ENCODE measurements at places on chromosomes 11 and 22.
A peak's percentile ranks its signal among the peaks of the same experiment; 100 is the strongest.

GRCh38 chr22:19708321-19709011, 5.8 kb upstream of the SEPTIN5 start:
- no peak for DNase-seq

DNA sequence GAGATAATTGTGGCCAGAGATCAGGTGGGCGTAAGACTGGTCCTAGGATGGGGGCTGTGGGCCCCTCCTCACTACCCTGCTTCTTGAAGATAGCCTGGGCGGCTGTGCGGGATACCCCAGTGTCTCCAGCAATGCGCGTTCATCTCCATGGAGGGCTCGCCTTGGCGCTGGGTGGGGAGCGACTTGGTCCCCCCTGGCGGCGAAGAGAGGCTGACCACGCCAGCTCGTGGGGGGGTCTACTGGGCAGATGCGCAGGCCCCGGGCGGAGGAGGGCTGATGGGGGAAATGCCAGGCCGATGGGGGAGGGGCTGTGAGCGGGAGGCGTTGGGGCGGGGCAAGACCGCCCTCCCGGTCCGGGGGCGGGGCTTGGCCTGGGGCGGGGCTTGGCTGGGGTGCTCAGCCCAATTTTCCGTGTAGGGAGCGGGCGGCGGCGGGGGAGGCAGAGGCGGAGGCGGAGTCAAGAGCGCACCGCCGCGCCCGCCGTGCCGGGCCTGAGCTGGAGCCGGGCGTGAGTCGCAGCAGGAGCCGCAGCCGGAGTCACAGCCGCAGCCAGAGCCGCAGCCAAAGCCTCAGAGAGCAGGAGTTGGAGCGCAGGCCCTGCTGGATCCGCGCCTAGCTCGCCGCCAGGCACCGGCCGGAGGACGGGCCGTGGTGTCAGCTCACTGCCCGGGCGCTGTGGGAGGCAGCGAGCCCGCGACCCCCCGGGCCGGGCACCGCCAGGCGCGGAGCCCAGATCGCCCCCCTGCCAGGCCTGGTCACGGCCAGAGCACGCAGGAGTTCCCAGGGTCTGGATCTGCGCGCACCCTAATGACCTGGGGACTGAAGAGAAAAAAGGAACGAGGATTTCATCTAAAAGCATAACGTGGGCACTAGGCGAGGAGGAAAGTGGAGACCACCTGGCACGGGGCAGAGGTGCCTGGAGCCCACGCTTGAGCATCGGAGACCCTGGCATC, at the start of gene SLC35E4:
Gene SLC35E4, plus strand, starts transcription at position 509 of the 953 bp plus-strand sequence. CDS start 670 bp downstream, outside the sequence.
- peak; percentile 44 for DNase-seq

- no peak for DNase-seq
Measured at GRCh38 chr11:10302744-10303557, 1.9 kb upstream of the ADM start.

- no peak for DNase-seq
Measured at GRCh38 chr11:1327064-1327460, 17.6 kb upstream of the TOLLIP start.

DNA sequence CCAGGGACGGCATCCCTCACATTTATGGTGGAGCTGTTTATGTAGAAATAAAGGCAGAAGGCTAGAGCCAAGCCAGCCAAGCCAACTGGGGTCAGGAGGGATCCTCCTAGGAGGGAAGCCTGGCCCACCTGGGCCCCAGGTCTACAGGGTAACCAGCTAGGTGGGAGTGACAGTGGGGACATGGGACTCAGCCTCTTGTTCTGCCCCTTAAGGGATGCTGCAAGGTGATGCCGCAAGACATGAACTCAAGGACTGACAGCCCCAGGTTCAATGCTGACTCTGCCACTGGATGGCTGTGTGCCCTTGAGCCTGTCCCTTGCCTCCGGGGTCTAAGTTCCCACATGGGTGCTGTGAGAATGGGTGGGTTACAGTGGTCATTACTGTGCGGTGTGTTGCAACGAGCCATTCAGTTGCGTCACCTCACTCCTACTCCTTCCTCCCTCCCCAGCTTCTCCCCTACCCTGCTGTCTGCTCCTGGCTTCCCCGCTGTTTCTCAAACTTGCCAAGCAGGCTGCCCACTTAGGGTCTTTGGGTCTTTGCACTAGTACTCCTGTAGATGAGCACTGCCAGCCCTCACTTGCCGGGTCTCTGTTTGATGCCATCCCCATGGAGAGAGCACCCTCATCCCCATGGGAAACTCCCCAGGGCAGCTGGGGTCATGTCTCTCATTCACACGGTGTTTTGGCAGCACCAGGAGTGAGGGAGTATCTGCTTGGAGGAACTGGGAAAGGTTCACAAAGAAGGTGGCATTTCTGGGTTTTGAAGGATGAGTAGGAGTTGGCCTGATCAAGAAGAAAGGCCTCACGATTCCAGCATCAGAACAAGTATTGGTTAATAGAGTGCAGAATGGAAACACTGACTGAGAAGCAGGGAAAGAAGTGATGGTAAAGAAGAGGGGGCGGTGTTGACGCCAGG, 43.0 kb upstream of the RTL6 start:
- DNase-seq: no peak

DNA sequence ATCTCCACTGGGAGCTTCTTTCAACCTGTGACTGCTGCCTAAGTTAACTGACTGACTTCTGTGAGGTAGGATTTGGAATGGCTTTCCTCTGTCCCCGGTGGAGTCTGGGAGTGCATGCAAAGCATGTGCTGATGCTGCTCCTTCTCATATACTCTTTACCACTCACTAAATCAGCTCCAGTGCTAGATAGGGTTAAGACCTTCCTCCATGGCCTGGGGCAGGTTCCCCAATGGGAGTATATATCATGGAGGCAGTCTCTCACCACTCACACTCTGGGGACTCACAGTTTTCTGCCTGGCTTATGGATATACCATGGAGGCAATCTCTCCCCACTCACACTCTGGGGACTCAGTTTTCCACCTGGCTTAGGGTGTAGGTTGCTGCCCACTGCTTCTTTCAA, 10.1 kb upstream of the FANCF start:
- DNase-seq: no peak

All from NCI-H2107 (cell line).